ENCODE measurements at places on chromosomes 13 and 19.

DNA sequence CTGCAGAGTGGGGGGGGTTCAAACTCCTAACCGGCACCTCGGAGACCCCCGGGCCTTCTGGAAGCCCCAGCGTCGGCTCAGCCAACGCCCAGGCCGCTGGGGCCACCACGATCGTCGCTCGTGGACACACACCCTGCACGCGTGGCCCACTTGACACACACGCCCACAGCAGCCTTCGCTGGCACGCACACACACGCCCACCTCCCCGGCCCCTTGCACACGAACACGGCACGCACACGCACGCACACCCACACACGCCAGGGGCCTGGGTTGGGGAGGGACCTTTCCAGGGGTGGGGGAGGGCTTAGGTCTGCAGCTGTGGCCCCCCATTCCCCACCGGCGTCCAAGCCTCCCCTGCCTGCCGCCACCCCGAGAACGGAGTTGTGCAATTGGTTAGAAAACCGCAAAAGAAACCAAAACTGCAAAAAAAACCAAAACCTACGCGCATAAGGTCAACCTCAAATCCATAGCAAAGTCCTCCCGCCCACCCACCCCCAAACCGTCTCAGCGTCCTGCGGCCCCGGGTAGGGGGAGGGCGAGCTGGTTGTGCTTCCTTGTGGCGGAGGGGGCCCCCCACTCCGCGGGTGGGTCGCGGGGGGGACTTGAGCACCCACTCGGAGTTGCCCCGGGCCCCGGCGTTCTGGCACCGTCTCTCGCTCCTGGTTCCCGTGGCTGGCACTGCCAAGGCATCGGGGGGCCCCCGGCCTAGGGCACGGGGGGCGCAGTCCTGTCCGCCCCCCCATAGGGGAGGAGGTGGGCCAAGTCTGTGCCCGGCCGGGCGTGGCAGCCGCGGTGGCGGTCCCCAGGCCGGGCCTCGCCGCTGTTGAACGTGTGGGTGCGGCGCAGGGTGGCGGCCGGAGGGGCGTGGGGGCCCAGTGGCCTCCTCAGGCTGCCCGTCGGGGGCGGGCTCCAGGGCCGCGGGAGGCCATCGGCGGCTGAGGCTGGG is 3.3 kb upstream of the LRG1 start:
- no peak for DNase-seq

DNA sequence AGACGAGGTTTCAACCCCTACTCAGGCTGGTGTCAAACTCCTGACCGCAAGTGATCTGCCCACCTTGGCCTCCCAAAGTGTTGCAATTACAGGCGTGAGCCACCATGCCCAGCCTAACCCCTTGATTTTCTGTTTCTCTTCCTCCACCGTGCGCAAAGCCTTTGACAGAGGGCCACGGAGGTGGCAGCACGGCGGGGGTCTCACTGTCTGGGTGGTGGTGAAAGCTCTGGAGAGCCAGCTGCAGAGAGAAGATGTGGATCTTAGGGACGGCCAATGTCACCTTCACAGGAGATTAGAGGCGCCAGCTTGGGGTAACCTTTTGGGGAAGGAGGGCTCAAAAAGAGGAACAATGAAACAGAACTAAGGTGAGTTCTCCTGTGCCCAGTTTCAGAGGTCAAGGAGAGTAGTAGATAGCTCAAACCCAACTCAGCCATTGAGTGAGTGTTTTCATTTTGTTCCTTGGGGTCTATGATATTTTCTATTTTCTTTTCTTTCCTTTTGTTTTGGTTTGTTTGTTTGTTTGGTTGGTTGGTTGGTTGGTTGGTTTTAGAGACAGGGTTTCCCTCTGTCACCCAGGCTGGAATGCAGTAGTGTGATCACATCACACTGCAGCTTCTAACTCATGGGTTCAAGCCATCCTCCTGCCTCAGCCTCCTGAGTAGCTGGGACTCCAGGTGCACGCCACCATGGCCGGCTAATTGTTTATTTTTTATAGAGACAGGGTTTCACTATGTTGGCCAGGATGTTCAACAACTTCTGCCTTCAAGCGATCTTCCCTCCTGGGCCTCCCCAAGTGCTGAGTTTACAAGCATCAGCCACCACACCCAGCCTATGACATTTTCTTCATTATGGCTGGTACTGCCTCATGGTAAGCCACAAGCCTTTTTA is 37.7 kb downstream of the GPR42 start:
- no peak for DNase-seq

DNA sequence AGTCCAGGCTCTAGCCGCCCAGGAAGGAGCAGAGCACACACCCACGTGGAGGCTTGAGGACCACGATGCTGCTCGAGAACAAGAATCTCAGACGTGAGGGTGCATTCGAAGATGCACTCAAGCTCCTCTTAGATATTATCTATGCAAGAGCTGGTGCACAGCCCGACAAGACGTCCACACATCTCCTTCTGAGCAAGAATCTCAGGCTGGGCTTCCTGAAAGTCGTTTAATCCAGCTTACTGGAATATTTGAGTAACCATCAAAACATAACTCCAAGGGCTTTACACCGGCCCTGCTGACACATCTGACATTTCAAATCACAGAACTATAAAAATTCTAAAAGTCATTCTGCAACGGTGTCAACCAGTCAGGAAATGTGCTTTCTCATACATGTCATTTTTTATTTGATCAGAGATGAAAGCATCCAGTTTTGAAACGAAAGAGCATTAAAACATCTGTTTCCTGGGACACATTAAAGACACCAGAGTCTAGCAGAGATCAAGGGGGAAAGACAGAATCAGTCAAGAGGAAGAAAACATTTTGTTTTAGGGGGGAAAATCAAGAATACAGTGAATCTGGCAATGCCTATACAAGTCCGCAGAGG is 177.7 kb upstream of the IRS2 start:
- no peak for DNase-seq

DNA sequence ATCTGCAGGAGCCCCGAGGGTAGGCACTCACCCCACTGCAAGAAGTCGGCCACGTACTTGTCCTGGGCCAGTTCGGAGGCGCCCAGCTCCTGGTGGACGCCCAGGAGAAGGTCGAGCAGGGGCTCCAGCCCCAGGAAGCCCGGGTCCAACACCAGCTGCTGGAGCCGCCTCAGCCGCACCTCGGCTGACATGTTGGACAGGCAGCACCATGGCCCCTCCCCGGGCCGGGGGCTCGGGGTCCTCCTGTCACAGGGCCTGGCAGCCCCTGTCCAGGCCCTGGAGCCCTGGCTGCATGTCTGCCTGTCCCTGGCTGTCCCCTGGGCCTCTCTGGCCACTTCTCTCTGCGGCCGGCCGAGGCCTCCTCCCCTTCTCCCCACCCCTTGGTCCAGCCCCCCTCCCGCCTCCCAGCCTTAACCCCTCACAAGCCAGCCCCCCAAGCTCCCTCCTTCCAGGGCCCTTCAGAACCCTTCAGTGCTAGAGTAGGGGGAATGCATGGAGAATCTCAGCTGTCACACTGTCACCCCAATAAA is at the start of gene DMPK:
Gene DMPK, minus strand, starts transcription at position 329 of the 530 bp plus-strand sequence. Its CDS starts 138 bp downstream, at position 191.
- peak; percentile 49 for DNase-seq

DNA sequence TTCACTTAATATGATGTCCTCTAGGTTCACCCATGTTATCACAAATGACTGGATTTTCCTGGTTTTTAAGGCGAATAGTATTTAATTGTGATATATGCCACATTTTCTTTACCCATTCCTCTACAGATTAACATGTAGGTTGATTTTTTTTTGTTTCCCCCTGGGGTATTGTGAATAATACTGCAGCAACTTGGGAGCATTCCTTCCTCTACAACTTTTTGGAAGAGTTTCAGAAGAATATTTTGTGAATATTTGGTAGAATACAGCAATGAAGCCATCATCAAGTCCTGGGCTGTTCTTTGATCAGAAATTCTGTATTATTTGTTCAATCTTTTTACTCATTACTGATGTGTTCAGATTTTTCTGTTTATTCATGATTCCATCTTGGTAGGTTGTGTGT is 5.6 kb upstream of the ZNF331 start:
- no peak for DNase-seq

DNA sequence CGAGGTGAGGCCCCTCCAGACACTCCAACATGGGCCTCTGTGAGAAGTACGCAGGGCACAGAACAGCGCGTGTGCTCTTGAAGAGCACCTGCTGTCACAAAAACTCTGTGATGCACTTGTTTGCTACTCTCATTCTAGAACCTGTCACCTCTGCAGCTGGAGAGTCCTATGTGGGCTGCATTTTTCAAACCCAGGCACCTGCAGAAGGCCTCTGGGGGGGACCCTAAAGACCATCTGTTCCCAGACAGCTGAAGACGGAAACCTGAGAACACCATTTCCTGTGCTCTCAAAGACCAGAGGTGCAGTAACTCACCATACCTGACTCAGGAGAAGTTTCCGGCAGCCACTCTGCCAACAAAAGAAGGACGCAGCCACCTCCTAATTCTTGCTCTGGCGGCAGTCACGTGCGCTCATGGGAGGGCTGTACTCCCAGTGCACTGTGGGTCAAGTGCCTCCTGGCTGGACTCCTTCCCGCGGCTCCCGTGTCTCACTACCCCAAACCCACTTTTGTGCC is 28.1 kb downstream of the RANBP3 start:
- no peak for DNase-seq

GRCh38 chr19:32735936-32736335 is 16.4 kb downstream of the TDRD12 start:
- no peak for DNase-seq

- peak; percentile 98 for DNase-seq
These were observed 19.7 kb downstream of the RFX1 start for GRCh38 chr19:13986348-13986904.
